Breast epithelium (tissue), 4 donors: ENCODE measurements at places on chromosomes 4 and X.

DNA sequence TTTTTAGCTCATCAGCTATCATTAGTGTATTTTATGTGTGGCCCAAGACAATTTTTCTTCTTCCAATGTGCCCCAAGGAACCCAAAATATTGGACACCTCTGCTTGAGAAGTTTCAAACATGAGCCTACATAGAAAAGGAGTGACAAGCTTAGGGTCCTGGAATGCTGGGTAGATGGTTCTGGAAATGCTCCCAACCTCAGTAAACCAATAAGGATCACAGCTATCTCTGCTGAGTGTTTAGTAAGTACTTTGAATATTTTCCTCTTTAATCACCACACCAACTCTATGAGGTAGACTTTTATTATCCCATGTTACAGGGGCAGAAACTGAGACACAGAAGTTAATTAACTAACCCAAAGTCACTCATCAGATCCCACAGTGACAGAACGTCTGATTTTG is 164.9 kb upstream of the KLF3 start:
- no peak for DNase-seq

DNA sequence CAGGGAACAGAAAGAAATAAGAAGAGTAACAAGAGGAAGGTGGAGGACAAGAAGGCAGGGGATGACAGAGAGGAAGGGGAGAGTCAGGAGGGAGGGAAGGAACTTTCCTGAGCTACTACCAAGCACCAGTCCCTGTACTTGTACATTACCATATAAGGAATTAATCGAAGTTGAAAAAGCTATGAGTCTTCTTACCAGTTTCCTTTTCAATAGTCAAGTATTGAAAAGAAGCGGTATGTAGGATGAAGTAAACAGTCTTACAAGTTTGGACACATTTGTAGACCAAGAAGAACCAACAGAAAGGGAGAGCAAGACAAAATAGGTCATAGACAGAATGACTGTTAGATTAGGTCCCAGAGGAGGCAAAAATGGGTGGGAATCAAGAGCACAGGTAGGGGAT is 629.7 kb upstream of the DIPK2B start:
- DNase-seq: no peak

- peak; percentile 86 for DNase-seq
Observed at GRCh38 chr4:105474099-105474518, 247 bp upstream of the PPA2 start.

DNA sequence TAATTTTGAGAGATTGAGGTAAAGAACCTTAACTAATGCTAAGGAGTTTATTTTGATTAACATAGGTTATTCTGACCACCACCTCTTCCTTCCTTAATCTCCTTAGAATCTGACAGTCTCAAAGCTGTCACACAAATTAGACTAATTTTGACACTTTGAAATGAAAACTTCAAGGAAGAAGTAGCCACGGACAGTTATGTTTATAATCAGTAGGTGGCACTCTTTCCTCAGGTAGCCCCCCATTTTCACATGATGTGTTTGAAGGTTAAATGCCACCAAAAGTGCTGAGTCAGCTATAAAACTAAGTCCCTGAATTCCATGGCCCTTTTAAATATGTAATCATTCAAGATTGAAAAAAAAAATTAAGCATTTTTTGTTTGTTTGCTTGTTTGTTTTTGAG is 22.4 kb downstream of the TMEM33 start:
- DNase-seq: no peak

DNA sequence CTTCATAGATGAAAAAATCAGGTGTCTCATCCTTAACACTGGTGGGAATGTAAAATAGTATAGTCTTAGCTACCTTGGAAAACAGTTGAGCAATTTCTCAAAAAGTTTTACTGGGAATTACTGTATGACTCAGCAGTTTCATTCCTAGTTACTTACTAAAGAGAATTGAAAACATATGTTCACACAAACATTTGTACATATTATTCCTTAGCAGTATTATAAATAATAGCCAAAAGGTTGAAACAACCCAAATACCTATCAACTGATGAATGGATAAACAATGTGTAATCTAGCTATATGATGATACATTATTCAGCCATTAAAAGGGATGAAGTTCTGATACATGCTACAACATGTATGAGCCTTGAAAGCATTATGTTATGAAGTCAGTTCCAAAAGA is 41.7 kb downstream of the RBM46 start:
- no peak for DNase-seq

DNA sequence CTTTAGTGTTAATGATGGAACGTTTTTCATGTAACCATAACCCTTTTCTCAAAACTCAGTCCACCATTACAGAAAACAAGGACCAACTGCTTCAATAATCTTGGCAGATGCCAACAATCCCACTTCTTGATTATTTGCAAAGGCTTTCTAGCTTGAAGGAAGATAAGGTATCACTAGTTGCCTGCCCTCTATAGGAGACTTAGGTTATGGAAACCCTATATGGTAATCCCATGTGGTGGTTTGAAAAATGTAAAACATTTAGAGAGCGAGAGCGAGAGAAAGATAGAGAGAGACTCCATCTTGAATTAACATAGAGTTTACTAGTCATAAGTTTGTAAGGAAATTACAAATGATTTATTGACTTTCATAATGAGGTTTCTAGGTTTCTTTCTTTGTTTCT is 1627.5 kb upstream of the TENM3 start:
- DNase-seq: no peak

DNA sequence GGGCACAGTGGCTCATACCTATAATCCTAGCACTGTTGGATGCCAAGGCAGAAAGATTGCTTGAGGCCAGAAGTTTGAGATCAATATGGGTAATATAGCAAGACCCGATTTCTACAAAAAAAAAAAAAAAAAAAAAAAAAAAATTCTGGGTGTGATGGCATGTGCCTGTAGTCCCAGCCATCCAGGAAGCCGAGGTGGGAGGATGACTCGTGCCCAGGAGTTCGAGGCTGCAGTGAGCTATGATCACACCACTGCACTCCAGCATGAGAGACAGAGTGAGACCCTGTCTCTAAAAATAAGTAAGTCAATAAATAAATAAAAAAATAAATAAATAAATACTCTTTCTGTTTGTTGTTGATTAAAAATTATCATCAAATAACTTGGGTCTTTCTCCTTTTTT is 62.4 kb upstream of the BMPR1B start:
- no peak for DNase-seq

DNA sequence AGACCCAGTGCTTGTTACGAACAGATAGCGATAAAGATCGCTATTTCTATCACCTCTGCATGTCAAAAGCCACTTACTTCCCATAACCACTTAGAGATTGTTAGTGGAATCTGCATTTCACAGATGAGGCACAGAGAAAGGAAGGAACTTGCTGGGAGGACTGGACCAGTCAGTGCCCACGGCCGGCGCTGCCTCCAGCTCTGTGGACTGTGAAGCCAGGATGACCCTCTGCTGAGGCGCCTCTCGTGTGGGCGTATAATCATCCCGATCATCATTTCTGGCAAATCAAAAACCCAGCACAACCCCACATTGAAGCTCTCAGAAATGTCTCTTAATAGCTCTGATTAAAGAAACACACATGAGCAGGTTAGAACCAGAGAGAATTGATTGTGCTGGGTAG is 61.5 kb upstream of the ADRA2C start:
- DNase-seq: no peak
